ENCODE measurements at places on chromosomes 4 and X.

- no peak for DNase-seq
Observed at GRCh38 chr4:148704291-148704690, 262.1 kb upstream of the NR3C2 start.

- no peak for DNase-seq
Observed at GRCh38 chr4:139764686-139765310, 99.2 kb downstream of the MGST2 start.

GRCh38 chr4:80074651-80075050 lies 1.6 kb upstream of the ANTXR2 start:
- no peak for DNase-seq

GRCh38 chr4:106268786-106269185 lies 47.2 kb downstream of the TBCK start:
- DNase-seq, result no peak

DNA sequence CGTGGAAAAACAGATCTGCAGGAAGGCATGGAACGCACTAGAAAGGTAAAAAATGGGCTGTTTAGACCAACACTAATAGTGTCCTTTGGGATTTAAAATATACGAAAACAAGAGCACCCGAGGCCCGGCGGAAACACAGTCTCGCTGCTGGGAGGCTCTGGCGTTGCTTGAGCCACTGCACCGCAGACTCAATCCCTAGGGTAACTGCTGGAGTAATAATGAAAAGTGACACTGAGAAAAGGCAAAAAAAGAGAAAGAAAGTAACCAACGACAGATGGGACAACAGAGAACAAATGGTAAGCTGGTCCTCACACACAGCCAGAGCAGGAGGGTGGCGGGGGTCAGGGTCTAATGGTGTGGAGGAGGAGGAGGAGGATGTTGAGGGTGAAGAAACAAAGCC lies 15.4 kb downstream of the IRAK1 start:
- no peak for DNase-seq

DNA sequence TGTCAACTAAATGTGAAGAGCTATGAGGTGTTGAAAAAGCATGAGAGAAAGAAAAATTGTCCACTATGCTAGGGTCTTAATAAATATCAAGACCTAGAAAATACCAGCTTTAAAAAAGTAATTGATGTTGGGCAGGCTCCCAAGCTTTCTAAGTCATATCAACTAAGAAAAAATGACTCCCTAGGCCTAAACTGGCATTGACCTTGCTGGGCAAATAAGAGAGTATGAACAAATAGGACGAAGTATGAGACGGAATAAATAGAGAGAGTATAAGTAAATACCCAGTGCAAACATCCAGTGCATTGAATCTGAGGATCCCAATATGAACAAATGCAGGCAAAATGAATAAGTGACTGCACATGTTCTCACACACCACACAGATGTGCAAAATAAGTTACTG lies 3.2 kb downstream of the KDR start:
- DNase-seq, result no peak

DNA sequence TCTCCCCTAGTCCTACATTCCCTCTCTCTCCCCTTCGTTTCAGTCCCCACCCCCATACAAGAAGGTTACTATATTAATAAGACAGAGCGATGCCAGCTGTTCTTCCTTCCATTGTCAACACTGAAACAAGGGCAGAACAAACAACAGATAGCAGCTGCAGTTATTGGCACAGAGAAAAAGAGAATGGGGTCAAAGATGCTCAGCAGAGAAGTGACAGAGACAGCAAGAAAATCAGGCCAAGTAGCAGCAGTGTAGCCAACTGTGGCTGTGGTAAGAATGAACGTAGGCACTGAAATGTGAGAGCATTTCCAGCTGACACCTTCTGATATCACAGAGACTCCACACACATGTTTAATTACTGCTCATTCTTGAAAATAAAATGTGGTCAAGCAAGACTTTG lies 641.8 kb downstream of the FSTL5 start:
- no peak for DNase-seq

GRCh38 chr4:69467797-69468196 lies 27.9 kb downstream of the UGT2B4 start:
- DNase-seq, result no peak

- no peak for DNase-seq
Observed at GRCh38 chr4:98568941-98569663, 89.3 kb downstream of the TSPAN5 start.

DNA sequence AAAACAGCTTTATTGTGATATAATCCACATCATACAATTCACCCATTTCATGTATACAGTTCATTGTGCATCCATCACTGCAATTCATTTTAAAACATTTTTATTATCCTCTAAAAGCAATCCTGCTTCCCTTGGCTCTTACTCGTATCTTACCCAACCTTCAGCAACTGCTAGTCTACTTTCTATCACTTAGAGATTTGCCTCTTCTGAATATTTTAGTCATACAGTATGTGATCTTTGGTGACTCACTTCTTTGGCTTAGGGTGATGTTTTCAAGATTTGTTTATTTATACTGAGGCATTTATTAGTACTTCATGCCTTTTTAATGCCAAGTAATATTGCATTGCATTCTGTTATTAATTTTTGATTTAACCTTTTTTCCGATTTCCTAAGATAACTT lies 15.0 kb upstream of the MSMO1 start:
- no peak for DNase-seq

- DNase-seq, result no peak
Observed at GRCh38 chr4:94668724-94669123, 89.0 kb upstream of the BMPR1B start.

- DNase-seq, result no peak
Observed at GRCh38 chr4:26375551-26375950, 54.7 kb downstream of the RBPJ start.

- DNase-seq, result no peak
Observed at GRCh38 chrX:110394651-110395050, 36.0 kb downstream of the RTL9 start.

DNA sequence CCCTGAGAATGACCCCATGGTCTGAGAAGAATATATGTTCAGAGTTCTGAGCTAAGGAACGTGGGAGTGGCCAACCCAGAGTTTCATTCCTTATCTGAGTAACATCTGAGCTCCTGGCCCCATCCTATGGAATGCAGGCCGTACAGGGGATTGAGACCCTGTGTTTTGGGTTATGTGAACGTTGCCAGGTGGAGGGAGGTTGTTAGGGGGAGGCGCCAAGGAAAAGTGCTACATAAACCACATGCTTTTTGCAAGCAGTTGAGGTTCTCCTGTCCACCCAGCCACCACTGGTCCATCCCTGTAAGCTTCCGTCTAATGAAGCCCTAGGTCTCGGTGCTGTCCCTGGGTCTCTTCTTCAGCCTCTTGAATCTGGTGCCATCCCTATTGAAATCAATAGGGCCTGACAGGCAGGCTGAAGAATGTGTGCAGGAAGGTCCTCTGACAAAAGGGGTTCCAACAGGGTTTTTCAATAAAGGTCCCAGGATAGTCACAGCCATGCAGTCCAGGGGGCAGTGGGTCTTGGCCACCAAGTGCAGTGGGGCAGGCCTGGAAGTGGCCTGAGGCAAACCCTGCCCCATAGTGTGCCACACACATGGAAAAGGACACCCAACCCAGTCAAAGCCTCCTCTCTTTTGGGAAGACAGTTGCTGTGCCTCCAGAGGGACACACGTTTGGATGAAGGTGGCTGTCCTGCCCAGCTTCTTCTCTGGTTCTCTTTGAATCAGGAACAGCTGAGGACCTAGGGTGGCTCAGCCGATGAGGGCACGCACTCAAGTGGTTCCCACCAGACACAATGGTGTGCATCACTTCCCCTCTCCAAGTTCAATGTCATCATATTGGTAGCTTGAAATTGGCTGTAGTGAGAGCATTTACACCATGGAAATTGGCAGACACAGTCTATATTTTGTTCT lies 53.5 kb downstream of the HTRA3 start:
- no peak for DNase-seq

GRCh38 chrX:14056206-14056605 lies 26.5 kb upstream of the GEMIN8 start:
- DNase-seq, result no peak
